Central memory CD8-positive, alpha-beta T cell (primary cell): ENCODE measurements at places on chromosomes 7 and 10.

DNA sequence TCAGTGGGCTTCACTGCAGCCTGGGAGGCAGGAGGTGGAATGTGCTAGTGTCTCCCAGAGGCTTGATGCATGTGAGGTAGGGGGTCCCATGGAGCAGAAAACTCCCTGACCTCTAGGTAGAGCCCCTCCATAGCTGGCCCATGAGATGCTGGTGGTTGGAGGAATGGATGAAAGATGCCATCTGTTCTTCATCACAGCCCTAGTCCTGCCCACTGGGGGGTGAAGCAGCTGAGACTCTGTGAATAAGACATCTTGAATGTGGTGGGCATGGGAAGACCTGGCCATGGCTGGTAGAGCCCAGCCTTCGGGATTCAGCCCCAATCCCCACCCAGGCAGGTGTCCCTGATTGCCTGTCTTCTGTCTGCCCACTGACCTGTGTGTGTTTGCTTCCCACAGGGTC, 92.5 kb downstream of the COL13A1 start:
- DNase-seq, result no peak

- no peak for DNase-seq
These were observed 540.3 kb upstream of the GALNT17 start for GRCh38 chr7:70591643-70592042.

GRCh38 chr7:19508821-19509220, 200.0 kb downstream of the POLR1F start:
- no peak for DNase-seq

DNA sequence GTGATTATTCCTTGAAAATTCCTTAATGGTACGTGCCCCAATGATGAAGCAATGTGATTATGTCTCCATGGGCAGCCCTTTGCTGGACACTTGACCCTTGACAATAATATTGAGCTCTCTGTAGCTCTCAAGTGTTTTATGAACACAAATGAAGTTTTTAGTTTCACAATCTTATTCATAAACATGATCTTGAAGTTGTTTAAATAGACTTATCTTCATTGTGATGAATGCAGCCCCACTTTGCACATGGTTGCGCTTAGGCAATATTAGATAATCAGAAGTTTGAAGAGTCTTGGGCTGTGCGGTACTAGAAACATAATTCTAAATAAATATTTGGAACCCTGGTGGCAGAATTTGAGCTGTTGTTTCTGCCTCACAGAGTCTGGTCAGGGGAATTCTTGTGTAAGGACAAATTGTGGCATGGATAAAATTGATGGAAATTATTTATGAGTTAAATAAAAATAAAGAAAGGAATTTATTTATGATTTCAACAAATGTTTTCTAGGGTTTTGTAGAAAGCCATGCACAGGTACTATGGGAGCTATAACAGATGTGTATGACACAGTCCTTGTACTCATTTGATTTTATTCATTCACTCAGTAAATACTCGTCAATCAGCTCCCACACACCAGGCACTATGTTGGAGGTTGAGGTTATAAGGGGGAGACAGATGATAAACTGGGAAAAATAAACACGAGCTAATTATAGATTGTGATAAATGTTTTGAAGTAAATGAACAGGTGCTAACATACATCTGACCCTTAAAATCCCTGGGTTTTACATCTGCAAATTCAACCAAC, 217.9 kb downstream of the GALNT17 start:
- DNase-seq, result no peak

- DNase-seq, result no peak
These were observed 11.1 kb upstream of the LRRC27 start for GRCh38 chr10:132320654-132321469.
